ENCODE measurements at places on chromosomes 5 and 9. TPM values are rescaled to one million over a fixed set of nuclear protein-coding genes. Genes with fewer than 3 reads are reported as not detected.

GRCh38 chr5:124718380-124718789 is 28.1 kb downstream of the ZNF608 start:
- H3K4me1 ChIP-seq, result peaks cover 2% of the 10 kb centered on the region
- H3K27me3 ChIP-seq, result no peaks in the 10 kb centered on the region
- no peaks in the 10 kb centered on the region for H3K36me3 ChIP-seq
- no peak overlapping the region for H3K27ac ChIP-seq

DNA sequence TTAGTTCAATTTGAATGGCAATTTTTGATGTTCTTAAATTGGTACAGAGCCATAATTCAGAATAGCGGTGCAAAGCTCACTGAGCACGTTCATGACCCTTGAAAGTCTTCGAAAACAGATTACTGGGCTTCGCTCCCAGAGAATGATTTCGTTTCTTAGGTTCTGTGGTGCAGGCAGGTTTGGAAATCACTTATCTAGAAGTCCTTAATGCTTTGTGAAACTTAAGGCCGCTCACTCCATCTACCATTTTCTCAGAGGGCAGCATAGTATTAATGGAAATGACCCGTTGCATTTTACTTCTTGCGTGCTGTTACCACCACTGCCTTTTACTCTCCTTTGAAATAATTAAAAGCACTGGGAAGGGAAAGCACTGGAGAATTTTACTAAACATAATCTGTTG is 2.9 kb upstream of the MAT2B start:
- H3K4me3 ChIP-seq, result peak overlapping the region; percentile 99
- DNase-seq, result no peak
- no peaks in the 10 kb centered on the region for H3K36me3 ChIP-seq

Gene CDX1
- total RNA-seq, result 0.33 TPM

- no peak for DNase-seq
- H3K4me1 ChIP-seq, result no peaks in the 10 kb centered on the region
- no peaks in the 10 kb centered on the region for H3K36me3 ChIP-seq
- no peaks in the 10 kb centered on the region for H3K27me3 ChIP-seq
- H3K4me3 ChIP-seq, result no peak overlapping the region
Measured at GRCh38 chr9:123453831-123454321, 97.9 kb downstream of the CRB2 start.

DNA sequence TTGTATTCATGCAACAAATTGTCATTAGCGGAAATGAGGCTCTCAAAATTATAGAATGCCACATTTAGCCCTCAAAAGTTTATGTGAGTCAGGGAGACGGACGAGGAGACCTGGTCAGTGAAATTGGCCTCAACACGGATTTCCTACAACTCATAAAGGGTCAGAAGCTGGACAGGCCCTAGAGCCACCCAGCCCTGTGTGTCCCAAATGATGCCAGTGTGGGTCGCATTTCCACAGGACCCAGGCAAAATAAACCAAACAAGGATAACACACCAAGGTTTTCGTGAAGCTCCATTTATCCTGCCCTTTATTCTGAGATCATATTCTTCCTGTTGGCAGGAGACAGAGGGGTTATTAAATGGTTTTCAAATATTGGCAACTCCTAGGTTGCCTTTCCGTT is 72.0 kb upstream of the COL5A1 start:
- H3K4me3 ChIP-seq, result no peak overlapping the region
- no peaks in the 10 kb centered on the region for H3K27me3 ChIP-seq
- no peak for DNase-seq
- no peaks in the 10 kb centered on the region for H3K4me1 ChIP-seq
- H3K27ac ChIP-seq, result no peak overlapping the region

Gene GLRA1
- not detected for total RNA-seq

- H3K4me1 ChIP-seq, result no peaks in the 10 kb centered on the region
- no peaks in the 10 kb centered on the region for H3K36me3 ChIP-seq
- no peak overlapping the region for H3K27ac ChIP-seq
Measured at GRCh38 chr5:100479079-100479688, 56.0 kb upstream of the FAM174A start.

DNA sequence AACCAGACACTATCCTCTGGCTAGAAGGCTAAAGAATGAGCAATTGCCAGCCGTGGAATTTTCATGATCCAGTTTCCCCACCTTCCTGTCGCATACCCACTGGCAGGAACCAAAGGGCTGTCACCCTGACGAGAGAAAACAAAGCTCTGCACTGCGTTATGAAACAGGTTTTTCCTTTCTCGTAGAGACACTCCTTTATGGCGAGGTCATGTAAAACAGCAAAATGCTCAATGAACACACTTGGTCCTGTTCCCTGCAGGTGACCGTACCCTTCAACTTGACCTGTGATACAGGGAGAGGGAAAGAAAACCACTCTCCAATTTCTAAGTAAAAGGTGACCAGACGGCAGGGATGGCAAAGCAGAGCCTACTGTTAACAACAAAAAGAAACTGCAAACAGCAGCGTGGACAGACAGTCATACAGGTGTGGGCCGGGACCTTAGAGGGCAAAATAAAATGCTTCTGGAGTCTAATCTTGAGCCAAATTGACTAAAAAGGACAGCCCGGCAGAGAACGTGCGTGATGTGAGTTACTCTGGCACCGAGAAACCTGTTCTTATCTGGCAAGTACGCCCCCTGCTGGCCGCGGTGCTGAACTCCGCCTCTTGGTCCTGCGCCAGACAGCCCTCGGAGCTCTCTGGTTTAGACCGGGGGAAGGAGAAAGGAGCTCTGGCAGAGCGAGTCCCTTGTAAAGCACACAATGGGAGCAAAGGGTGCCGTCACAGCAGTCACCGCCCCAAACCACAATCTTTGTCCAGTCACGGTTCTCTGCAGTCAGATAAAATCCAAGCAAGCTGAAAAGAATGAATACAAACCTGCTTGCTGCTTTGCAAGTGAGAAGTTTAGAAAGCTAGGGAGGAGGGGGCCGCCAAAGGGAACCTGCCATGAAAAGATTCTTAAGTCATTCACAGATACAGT is 98.9 kb downstream of the EFNA5 start:
- H3K4me1 ChIP-seq, result no peaks in the 10 kb centered on the region
- peak; percentile 93 for DNase-seq

Gene KLHL3
- 2.3 TPM for total RNA-seq

- H3K4me1 ChIP-seq, result no peaks in the 10 kb centered on the region
- DNase-seq, result no peak
- no peaks in the 10 kb centered on the region for H3K36me3 ChIP-seq
- H3K27ac ChIP-seq, result no peak overlapping the region
- H3K4me3 ChIP-seq, result no peak overlapping the region
Measured at GRCh38 chr9:133999851-134000265, 7.7 kb upstream of the VAV2 start.

Gene PCDHGA8
- 2.6 TPM for total RNA-seq

Gene REXO4
- total RNA-seq, result 21.1 TPM

Gene SPINK7
- not detected for total RNA-seq

GRCh38 chr9:89576404-89576839 is 28.4 kb upstream of the GADD45G start:
- no peaks in the 10 kb centered on the region for H3K36me3 ChIP-seq
- no peaks in the 10 kb centered on the region for H3K4me1 ChIP-seq
- peak; percentile 58 for DNase-seq
- no peak overlapping the region for H3K4me3 ChIP-seq

DNA sequence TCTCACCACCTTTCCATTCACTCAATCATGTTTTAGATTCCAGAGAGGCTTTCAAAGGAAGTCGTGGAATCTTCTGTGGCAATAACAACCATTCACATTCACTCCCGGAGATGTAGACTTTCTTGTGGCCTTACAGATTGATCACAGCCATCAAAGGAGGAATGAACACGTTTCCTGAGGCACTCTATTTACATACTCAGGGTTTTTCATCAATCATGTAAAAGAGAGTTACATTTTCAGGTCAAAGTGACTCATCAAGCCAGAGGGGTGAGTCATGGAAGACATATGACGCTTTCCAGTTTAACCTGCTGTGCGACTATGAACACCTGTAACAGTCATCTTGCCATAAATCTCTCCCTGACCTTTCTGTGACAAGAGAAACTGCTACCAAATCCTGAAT is 39.3 kb upstream of the RAD23B start:
- DNase-seq, result peak; percentile 94
- no peaks in the 10 kb centered on the region for H3K27me3 ChIP-seq
- H3K4me3 ChIP-seq, result no peak overlapping the region
- peaks cover 3% of the 10 kb centered on the region for H3K4me1 ChIP-seq

Gene GM2A
- total RNA-seq, result 28.2 TPM

Gene SPATA31A3
- not detected for total RNA-seq

DNA sequence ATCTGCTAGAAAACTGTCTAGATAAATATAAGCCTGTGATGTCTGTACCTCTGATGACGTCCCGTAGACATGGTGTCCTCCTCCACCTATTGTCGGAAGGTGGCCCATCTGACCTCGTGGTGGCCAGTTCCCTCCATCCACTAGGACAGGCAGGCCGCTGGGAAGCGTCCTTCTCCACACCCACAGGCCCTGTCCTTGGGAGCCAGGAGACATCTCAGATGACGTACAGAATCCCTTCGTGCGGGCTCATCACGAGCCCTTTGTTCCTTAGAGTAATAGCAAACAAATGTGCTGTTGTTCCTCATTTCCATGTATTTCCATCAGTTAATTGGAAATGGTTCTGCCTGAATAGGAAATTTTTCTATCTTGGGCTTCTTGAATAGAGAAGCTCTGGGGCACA is 38.3 kb upstream of the TENT4A start:
- peaks cover 2% of the 10 kb centered on the region for H3K36me3 ChIP-seq
- no peaks in the 10 kb centered on the region for H3K4me1 ChIP-seq
- DNase-seq, result no peak
- no peak overlapping the region for H3K27ac ChIP-seq
- H3K27me3 ChIP-seq, result no peaks in the 10 kb centered on the region

GRCh38 chr5:171166766-171167165 is 142.3 kb upstream of the TLX3 start:
- no peaks in the 10 kb centered on the region for H3K4me1 ChIP-seq
- H3K27me3 ChIP-seq, result no peaks in the 10 kb centered on the region
- no peaks in the 10 kb centered on the region for H3K36me3 ChIP-seq
- no peak overlapping the region for H3K4me3 ChIP-seq
- no peak overlapping the region for H3K27ac ChIP-seq
- DNase-seq, result no peak

Gene MLANA
- not detected for total RNA-seq

DNA sequence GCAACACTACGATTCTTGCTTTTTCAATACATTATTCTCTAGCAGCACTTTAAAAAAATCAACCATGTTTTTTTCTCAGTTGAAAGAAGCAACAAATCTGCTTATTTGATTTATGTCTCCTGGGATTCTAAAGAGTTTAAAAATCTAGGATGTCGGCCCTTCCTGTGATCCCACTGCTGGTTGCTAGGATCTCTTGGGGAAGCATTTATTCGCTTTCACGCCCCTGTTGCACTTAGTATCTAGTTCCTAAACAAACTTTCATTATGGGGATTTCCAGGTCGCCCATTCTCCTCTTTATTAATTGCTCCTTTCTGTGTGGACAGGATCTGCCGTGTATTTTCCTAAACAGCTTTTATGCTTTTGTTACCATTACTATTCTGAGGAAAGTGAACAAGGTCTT is 313.5 kb downstream of the AGTPBP1 start:
- H3K27me3 ChIP-seq, result no peaks in the 10 kb centered on the region
- H3K27ac ChIP-seq, result no peak overlapping the region
- H3K36me3 ChIP-seq, result no peaks in the 10 kb centered on the region

Gene NUTM2G
- not detected for total RNA-seq

DNA sequence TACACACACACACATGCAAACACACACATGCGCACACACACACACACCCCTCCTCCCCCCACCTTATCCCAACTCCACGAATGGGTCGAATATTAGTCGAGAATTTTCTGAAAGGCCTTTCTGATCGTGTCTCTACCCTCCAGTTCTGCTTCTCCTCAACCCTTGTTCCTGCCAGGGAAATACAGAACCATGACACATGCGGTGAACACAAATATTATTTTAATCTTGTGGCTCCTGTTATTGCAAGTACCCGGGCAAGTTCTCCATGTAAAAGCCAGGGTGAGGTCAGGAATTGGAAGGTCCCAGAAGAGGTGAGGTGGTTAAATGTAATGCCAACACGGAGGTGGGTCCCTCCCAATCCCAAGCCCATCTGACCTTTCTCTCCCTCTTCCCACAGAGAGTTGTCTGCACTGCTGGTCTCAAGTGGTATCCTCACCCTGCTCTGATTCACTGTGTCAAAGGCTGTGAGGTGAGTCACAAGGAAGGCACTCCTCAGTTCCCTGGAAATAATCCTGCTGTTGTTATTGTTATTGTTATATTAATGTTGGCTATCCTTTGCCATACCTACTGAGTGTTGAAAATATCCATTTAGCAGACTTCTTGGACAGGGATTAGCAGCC is 223.7 kb downstream of the PAPPA start:
- H3K4me1 ChIP-seq, result peaks cover 9% of the 10 kb centered on the region
- H3K4me3 ChIP-seq, result no peak overlapping the region
- H3K27me3 ChIP-seq, result no peaks in the 10 kb centered on the region
- peak; percentile 83 for DNase-seq
- peak overlapping the region; percentile 4 for H3K27ac ChIP-seq

- no peak overlapping the region for H3K27ac ChIP-seq
- H3K27me3 ChIP-seq, result no peaks in the 10 kb centered on the region
- H3K4me3 ChIP-seq, result no peak overlapping the region
- peaks cover 2% of the 10 kb centered on the region for H3K4me1 ChIP-seq
Measured at GRCh38 chr5:138038826-138039225, 5.9 kb upstream of the FAM13B start.

- H3K4me3 ChIP-seq, result no peak overlapping the region
- no peak for DNase-seq
- H3K4me1 ChIP-seq, result no peaks in the 10 kb centered on the region
- H3K27ac ChIP-seq, result no peak overlapping the region
Measured at GRCh38 chr5:83055166-83055565, 22.0 kb downstream of the TMEM167A start.

Gene ZNF883
- total RNA-seq, result 6.2 TPM

Gene CD72
- total RNA-seq, result 1.0 TPM

- no peaks in the 10 kb centered on the region for H3K27me3 ChIP-seq
- no peaks in the 10 kb centered on the region for H3K36me3 ChIP-seq
- DNase-seq, result no peak
- H3K4me3 ChIP-seq, result no peak overlapping the region
Measured at GRCh38 chr5:81922854-81923279, 49.0 kb upstream of the ATG10 start.

Gene PCDHA6
- total RNA-seq, result 3.6 TPM

GRCh38 chr9:38292480-38292879 is 100.0 kb upstream of the ALDH1B1 start:
- H3K4me1 ChIP-seq, result no peaks in the 10 kb centered on the region
- peaks cover 8% of the 10 kb centered on the region for H3K27me3 ChIP-seq
- no peaks in the 10 kb centered on the region for H3K36me3 ChIP-seq
- no peak overlapping the region for H3K4me3 ChIP-seq
- no peak for DNase-seq

Gene NR5A1
- total RNA-seq, result not detected

DNA sequence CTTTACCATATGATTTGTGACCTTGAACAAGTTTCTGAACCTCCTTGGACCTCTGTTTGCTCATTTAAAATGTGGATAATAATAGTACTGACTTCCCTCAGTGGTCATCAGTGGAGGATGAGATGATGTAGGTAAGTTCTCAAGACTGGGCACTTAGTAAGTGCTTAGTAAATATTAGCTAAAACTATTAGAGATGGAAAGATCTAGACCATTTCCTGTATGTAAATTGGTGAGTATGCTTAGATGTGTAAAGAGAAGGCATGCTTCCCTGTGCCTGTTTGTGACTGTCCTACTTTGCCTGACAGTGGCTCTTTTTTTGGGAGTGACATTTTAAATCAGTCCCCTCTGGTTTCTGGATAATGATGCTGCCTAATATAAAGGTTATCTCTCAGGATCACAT is 288.1 kb downstream of the GABRB2 start:
- H3K4me3 ChIP-seq, result no peak overlapping the region
- no peak overlapping the region for H3K27ac ChIP-seq
- H3K4me1 ChIP-seq, result no peaks in the 10 kb centered on the region
- DNase-seq, result no peak
- no peaks in the 10 kb centered on the region for H3K27me3 ChIP-seq

- H3K4me1 ChIP-seq, result peaks cover 54% of the 10 kb centered on the region
- H3K27me3 ChIP-seq, result no peaks in the 10 kb centered on the region
- DNase-seq, result peak; percentile 92
Measured at GRCh38 chr5:38463634-38464521, 92.6 kb downstream of the LIFR start.
